Femur (tissue), 1 donor: ENCODE measurements at places on chromosomes 1 and 21.

DNA sequence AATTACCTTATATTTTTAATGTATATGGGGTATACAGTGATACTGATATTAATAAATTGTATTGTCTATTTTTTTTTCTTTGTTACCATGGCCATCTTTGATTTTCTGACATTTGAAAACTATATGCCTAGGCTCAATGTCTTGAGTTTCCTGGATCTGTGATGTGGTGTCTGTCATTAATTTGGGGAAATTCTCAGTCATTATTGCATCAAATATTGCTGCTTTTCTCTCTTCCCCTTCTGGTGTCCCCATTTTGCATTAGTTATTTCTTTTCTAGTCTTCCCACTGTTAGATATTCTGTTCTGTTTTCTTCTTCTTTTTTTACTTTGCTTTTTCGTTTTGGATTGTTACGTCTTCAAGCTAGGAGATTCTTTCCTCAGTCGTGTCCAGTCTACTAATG is 33.8 kb downstream of the ZBTB40 start:
- no peak for DNase-seq

DNA sequence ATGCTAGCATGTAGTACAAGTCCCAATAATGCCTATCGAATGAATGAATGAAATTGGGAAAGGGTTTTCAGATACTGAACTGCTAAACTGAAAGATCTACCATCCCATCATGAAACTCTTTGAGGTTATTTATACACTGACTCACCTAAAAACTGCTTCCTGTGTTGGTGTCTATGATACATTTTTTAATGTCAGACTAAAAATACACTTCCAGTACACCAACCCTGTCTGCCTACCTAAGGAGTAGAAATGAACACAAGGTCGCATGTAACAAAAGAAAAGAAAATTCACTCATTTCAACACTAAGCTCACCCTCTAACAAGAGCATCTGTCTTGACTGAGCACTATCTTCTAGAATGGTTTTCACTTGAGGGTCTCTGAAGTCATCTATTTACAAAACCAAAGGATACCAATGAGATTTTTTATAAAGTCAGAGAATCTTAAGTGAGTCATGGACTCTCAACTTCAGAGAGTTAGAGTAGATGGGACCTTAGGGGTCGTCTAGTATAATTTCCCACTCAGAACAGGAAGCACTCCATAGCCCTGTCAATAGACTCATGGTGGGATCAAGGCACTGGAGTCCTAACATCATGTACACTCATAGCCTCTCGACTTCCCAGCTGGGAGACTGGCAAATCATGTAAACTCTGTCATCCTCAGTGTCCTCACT is 53.4 kb downstream of the WLS start:
- no peak for DNase-seq

GRCh38 chr1:221200464-221200863 is 321.2 kb downstream of the HLX start:
- DNase-seq: no peak

DNA sequence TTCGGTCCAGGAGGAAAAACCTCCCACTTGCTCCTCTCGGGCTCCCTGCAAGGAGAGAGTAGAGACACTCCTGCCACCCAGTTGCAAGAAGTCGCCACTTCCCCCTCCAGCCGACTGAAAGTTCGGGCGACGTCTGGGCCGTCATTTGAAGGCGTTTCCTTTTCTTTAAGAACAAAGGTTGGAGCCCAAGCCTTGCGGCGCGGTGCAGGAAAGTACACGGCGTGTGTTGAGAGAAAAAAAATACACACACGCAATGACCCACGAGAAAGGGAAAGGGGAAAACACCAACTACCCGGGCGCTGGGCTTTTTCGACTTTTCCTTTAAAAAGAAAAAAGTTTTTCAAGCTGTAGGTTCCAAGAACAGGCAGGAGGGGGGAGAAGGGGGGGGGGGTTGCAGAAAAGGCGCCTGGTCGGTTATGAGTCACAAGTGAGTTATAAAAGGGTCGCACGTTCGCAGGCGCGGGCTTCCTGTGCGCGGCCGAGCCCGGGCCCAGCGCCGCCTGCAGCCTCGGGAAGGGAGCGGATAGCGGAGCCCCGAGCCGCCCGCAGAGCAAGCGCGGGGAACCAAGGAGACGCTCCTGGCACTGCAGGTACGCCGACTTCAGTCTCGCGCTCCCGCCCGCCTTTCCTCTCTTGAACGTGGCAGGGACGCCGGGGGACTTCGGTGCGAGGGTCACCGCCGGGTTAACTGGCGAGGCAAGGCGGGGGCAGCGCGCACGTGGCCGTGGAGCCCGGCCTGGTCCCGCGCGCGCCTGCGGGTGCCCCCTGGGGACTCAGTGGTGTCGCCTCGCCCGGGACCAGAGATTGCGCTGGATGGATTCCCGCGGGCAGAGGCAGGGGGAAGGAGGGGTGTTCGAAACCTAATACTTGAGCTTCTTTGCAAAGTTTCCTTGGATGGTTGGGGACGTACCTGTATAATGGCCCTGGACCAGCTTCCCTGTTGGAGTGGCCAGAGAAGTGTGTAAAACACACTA is 45.3 kb downstream of the MRPL39 start:
- peak; percentile 77 for DNase-seq

GRCh38 chr1:54547601-54548388 is at the start of gene ACOT11:
Gene ACOT11 (plus strand): TSS chr1:54548228. CDS start chr1:54548310, 82 bp downstream.
- peak; percentile 94 for DNase-seq

- DNase-seq: no peak
Measured at GRCh38 chr1:106072909-106073600, 983.4 kb upstream of the PRMT6 start.

GRCh38 chr1:216389774-216390173 is 33.5 kb downstream of the USH2A start:
- DNase-seq: no peak

GRCh38 chr21:43194303-43195120 is 25.7 kb downstream of the CRYAA start:
- DNase-seq: peak; percentile 17

GRCh38 chr1:235527196-235527814 is 23.1 kb upstream of the B3GALNT2 start:
- no peak for DNase-seq

DNA sequence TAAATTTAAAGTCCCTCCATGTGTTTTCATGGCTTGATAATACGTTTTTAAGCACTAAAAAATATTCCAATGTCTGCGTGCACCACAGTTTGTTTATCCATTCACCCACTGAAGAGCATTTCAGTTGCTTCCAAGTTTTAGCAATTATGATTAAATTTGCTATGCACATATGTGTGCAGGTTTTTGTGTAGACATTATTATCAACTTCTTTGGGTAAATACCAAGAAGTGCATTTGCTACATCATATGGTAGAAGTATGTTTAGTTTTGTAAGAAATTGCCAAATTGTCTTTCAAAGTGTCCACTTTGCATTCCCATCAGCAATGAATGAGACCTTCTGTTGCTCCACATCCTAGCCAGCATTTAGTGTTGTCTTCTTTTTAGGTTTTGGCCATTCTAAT is 550.0 kb downstream of the BRINP3 start:
- DNase-seq: no peak

GRCh38 chr1:25199819-25200620 is 32.3 kb downstream of the SYF2 start:
- DNase-seq: peak; percentile 55

DNA sequence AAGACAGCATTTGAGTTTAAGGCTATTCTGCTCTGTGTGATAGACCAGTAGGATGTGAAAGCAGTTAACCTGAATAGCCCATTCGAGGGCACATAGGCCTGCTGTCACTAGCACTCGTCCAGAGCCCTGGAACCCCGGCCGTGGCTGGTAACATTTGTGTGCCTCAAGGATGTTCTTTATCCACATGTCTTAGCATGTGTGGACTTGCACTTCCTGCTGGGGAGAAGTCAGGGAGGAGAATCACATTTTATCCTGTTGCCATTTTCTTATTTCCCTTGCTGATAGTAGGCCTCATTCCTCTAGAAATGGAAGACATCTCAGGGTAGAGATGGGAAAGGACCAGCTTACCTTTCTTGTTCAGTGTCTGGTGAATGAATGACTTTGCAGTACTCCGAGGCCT is 54.7 kb downstream of the VPS13D start:
- no peak for DNase-seq

GRCh38 chr1:219113261-219113660 is 60.4 kb upstream of the LYPLAL1 start:
- no peak for DNase-seq

- DNase-seq: no peak
Measured at GRCh38 chr1:90936731-90937130, 85.1 kb downstream of the ZNF644 start.

GRCh38 chr1:9400425-9401079 is 107.9 kb downstream of the SPSB1 start:
- DNase-seq: no peak

GRCh38 chr1:164518692-164519332 is 40.2 kb upstream of the PBX1 start:
- DNase-seq: no peak
